Fibroblast of lung (primary cell): ENCODE measurements at places on chromosomes 5 and 9. TPM values are rescaled to one million over a fixed set of nuclear protein-coding genes. Genes with fewer than 3 reads are reported as not detected.

GNG10 gene
- 109 and 129 TPM in 2 replicates for polyA plus RNA-seq

IFNA13 gene
- polyA plus RNA-seq, result not detected in 2 replicates

OTP gene
- polyA plus RNA-seq, result not detected in 2 replicates

SV2C gene
- not detected in 2 replicates for polyA plus RNA-seq

CSF1R gene
- 0.07 and 0.15 TPM in 2 replicates for polyA plus RNA-seq

DNA sequence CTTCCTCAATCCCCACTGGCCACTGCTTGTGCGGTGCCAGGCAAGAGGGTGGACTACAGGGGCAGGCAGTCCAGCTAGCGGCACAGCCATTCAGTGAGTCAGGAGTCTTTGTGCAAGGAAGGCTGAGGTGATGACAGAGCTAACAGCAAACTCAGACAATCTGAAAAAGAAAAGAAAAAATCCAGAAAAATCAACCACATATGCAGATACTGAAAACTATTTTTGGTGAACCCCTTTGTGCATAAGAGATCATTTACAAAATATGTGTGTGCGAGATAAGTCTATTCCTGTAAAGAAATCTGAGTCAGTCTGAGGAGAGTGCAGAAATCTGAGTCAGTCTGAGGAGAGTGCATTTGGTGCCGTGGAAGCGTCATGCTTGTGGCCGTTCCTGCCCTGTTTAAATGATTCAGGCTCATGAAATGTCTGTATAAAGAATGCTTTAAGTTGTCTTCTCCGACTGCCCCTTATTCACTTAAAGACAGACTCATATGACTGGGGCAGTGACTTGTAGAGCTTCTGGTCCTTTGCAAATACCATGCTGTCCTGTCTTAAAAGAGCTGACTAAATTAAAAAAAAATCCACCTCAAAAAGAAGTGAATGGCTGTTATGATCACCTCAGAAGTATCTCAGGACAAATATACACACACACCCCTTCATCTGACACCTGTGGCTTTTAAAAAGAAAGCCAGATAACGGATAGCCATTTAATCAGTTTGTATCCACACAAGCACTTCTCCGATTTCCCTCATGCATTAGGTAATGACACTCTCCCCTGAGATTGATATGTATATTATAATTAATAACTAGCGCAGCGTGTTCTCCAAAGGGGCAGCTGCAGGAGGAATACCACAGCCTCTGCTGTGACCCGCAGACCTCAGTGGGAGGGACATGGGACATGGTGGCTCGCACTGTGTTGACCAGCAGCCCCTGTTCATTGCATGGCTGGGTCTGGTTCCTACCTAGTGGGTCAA, 47.3 kb downstream of the TRIO start:
- peak; percentile 97 for DNase-seq

- no peak for DNase-seq
Measured at GRCh38 chr5:167785901-167786300, 505.5 kb upstream of the WWC1 start.

DNA sequence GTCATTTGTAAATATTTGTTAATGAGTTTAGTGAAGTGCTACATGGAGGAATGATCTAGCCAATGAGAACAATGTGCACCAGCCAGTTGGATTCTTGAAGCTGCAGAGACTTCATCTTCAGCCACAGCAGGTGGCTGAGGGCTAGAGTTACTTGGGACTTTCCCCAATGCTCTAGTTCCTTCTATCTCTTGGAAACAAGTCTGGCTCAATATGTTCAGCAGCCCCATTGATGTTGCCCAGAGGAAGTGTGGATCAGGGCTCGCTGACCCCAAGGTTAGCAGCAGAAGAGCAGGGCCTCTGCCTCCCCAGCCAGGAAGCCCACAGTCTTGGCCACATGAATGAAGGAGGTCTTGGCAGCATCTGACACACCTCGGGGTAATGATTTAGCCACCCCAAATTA, 117.5 kb downstream of the SLC1A3 start:
- DNase-seq, result no peak

GRCh38 chr5:173296737-173297676, 31.2 kb downstream of the STC2 start:
- DNase-seq, result no peak

GRCh38 chr5:167582886-167583285, 708.6 kb upstream of the WWC1 start:
- peak; percentile 40 for DNase-seq

- no peak for DNase-seq
Measured at GRCh38 chr5:45622365-45622764, 73.8 kb downstream of the HCN1 start.

GRCh38 chr5:10639846-10640368, 76.0 kb downstream of the ANKRD33B start:
- DNase-seq, result no peak

DNA sequence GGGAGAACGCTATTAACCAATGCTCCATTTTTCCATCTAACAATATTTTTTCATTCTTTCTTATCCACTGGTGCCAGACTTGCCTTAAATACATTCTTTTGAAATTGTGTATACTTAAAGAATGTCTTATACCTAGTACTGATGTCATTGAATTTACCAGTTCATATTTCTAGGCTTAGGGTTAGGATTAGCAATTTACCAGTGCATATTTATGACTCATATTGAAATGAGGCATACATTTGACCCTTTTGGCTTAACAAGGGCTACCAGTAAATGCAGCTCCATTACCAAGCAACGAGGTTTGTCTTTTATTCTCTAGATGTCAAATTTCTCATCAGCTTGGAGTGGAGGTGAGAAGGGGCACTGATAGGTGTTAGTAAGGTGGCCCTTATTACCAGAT, 89.5 kb downstream of the CDH9 start:
- no peak for DNase-seq

DNA sequence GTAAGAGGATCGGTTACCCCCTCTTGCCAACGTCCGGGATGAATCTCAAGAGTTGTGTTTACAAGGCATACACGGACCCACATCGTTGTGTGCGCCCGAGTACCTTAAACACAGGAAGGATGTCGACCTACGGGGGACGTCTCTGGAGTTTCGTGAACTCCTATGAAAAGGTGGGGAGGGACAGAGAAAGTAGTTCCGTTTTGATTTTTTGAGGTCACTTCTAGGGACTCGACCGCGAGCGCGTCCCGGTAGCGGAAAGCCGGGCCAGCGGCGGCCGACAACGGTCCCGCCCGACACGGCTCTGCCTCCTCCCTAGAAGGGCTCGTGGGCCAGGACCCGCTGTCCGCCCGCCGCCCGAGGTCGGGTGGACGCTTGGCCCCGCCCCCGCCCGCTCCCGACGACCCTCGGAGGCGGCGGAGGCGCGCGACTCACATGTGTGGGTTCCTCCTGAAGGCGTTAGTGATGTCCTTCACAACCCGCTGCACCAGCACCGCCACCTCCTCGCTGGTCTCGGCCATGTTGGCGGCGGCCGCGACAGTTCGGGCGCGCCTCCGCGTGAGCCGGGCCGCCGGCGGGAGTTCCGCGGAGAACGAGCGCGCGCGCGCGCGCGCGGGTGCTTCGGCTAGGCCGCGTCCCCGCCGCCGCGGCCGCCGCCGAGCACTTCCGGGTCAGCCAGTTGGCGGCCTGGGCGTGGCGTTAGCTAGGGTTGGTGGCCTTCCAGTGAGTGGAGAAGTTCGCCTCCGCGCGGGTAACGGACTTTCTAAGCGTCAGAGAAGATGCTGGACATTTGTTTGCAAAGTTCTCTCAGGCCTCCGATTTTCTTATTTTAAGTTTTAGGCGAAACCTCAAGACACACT, at the start of gene PTAR1:
Gene PTAR1, minus strand, starts transcription at position 591 of the 857 bp plus-strand sequence. Its CDS starts 73 bp downstream, at position 518.
- DNase-seq, result peak; percentile 92

- peak; percentile 79 for DNase-seq
Measured at GRCh38 chr5:54171645-54172384, 138.6 kb downstream of the ARL15 start.
